ENCODE measurements at places on chromosomes 16 and 17.

DNA sequence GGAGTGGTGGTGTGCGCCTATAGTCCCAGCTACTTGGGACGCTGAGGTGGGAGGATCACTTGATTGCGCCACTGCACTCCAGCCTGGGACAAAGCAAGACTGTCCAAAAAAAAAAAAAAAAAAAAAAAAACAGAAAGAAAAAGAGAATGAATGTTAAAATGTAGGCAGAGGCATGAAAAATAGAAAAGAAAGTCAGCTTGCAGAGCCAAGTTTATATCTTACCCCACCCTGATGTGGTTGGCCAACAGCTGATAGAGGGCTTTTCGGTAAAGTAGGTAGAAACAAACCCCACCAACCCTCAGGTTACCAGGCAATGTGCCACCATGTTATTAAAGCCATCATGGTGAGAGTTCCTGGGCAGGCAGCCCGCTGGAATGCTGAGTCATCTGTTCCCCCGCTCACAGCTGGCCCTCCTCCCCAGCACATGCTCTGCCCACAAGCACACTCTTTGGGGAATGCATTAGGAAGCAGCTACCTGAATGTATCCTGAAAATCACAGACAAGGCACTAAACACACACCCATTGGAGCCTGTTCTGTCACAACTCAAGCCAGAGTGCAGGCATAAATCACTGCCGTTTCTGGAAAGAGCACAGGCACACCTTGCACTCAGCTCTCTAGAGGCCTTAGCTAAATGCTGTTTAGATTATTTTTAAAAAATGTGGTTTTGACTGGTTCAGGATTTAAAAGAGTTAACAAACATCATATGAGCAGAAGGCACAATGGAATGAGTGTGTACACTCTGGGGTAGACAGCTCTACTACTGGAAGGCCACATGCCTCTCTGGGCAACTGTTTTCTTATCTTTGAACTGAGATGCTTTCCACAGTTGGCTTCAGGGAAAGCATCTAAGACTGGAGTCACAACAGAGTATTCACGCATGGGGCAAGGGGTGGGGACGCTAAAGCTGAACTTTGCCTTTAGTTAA is 128.5 kb downstream of the PARN start:
- H3K4me1 ChIP-seq, result no peaks in the 10 kb centered on the region
- no peak for DNase-seq
- H3K4me3 ChIP-seq, result no peak overlapping the region
- H3K27me3 ChIP-seq, result no peaks in the 10 kb centered on the region
- no peaks in the 10 kb centered on the region for H3K36me3 ChIP-seq

- no peak overlapping the region for H3K4me3 ChIP-seq
- H3K4me1 ChIP-seq, result peaks cover 57% of the 10 kb centered on the region
- no peak for DNase-seq
- peak overlapping the region; percentile 73 for H3K27ac ChIP-seq
Observed at GRCh38 chr16:57593021-57593420, 35.4 kb upstream of the ADGRG1 start.

- H3K4me3 ChIP-seq, result no peak overlapping the region
- H3K27me3 ChIP-seq, result no peaks in the 10 kb centered on the region
- no peak for DNase-seq
- peaks cover 65% of the 10 kb centered on the region for H3K36me3 ChIP-seq
- no peak overlapping the region for H3K27ac ChIP-seq
Observed at GRCh38 chr17:48052956-48053757, 5.0 kb downstream of the NFE2L1 start.

DNA sequence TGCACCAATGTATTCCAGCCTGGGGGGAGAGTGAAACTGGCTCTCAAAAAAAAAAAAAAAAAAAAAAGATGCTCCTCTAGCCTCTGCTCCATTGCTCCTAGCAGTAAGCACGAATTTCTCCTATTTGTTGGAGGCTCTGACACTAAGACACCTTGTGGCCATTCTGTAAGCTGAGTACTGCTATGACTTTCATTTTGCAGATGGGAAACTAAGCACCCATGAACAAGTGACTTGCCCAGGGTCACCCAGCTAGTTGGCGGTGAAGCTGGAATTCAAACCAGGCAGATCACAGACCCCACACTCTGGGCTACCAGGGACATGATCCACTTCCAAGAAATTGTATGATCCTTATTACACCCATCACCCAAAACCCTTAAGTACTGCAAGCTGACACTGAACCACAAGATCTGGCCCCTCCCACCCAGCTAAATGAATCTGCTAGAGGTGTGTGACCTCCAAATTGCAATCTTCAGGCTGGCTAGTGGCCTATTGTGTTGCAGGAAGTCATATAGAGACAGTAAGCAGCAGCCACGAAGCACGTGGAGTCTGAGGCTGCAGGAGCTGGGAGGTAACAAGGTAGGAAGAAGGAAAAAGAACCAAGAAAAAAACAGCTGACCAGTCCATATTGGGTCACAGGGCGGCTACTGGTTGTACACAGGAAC is 209.4 kb downstream of the XYLT1 start:
- H3K27me3 ChIP-seq, result no peaks in the 10 kb centered on the region
- no peak overlapping the region for H3K27ac ChIP-seq
- no peak for DNase-seq
- no peaks in the 10 kb centered on the region for H3K4me1 ChIP-seq
- H3K36me3 ChIP-seq, result peaks cover 12% of the 10 kb centered on the region

DNA sequence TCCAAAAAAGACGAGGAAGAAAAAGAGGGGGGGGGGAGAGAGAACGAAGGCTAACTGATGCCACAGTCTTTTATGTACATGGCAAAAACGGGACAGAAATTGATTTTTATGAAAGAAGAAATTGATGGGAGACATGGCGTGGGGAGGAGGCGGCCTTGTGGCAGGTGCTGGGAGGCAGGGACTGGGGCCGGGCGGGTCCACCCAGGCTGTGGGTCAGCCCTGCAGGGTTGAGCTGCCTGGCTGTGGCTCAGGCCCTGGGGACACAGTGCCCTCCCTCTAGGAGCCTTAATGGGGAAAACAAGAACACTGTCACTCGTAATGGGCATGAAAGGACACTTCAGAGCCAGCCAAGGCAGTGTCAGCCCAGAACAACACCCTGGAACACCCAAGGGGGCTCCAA is 34.8 kb downstream of the SNX20 start:
- H3K36me3 ChIP-seq, result no peaks in the 10 kb centered on the region
- no peak overlapping the region for H3K27ac ChIP-seq
- H3K4me1 ChIP-seq, result no peaks in the 10 kb centered on the region
- peaks cover 13% of the 10 kb centered on the region for H3K27me3 ChIP-seq
- no peak overlapping the region for H3K4me3 ChIP-seq
- no peak for DNase-seq

DNA sequence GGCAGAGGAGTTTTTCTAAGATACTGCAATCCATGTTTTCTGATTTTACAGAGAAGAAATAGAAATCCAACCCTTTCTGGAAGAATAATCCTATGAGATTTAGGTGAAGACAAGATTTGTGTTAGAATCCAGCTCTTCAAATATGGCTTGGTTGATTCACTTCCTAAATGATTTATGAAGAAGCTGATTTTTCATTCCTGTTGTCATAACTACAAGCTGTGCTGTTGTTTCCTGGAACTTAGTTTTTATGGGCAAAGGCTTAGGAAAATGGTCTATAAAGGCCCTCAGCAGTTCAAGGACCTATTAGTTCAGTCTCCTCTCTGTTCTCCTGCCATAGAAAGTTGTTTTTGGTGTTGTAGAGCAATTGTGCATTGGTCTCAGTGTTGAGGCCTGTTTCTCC is 174.2 kb upstream of the FAM20A start:
- H3K36me3 ChIP-seq, result no peaks in the 10 kb centered on the region
- H3K27ac ChIP-seq, result no peak overlapping the region
- no peak overlapping the region for H3K4me3 ChIP-seq
- DNase-seq, result no peak

DNA sequence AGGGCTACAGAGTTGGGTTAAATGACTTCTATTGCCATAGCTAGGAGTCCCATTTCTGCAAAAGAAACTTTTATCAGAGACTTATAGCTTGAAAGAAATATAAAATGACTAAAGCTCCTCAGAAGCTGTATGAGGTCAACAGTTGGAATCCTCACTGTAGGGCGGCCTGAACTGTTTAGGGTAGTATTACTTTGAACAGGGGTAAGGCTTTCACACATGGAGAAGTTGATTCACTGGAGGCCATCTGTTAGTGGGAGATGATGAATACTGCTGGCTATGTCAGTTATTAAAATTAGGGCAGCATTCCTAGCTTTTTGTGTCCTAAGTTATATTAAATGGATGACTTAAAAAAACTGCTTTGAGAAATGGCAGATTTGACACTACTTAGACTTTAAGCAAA is 6.0 kb downstream of the TTC19 start:
- DNase-seq, result no peak
- H3K27me3 ChIP-seq, result no peaks in the 10 kb centered on the region
- H3K4me3 ChIP-seq, result no peak overlapping the region
- peaks cover 69% of the 10 kb centered on the region for H3K36me3 ChIP-seq
- no peak overlapping the region for H3K27ac ChIP-seq
- peaks cover 14% of the 10 kb centered on the region for H3K4me1 ChIP-seq

DNA sequence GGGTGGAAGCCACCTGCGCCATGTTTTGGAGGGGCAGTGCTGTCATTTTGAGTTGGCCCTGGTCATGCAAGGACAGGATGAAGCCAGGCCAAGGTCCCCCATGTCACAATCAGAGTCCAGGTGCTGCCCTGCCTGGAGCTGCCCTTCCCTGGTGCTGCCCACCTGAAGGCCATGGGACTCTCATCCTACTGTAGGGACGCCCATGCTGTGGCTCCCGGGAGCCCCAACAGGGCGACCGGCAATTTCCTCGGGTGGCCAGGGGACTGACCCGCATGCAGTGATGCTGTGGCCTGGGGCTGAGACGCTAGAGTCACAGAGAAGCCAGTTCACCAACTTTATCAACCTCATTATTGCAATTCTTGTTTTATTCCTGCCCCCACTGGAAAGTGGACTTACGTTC is 8.0 kb downstream of the CCL17 start:
- no peaks in the 10 kb centered on the region for H3K36me3 ChIP-seq
- H3K27ac ChIP-seq, result no peak overlapping the region
- no peaks in the 10 kb centered on the region for H3K27me3 ChIP-seq
- DNase-seq, result no peak
- H3K4me3 ChIP-seq, result no peak overlapping the region

DNA sequence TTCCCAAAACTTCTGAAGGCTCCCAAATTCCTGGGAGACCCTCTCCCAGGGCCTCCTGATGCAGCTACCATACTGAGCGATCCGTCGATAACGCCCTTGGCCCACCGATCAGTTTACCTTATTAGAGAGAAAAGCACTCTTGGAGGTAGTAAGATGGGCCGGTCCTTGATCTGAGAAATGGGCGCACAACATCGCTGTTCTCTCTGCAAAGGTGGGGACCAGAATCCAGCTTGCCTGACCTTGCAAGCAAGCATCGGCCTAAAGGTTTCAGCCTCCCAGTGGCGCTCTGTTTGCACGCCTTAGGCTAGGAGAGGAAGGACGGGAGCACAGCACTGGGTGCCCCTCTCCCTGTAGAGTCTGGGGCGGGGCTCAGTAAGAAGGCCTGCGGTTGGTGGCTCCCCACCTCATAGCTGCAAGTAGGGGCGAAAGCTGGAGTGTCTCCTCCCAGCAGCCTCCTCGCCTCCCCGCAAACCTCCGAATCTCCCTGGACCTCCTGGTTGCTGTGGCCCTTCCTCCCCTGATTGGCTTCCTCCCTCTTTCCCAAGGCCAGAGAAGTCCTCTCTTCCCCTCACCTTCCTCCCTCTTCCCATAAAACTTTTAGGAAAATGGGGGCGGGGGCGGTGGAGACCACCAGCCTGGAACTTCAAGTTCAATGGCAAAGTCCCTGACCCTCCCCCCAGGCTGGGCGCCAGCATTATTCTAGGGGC is at the start of gene PRAC1:
PRAC1 (minus strand) TSS at position 318 of the 707 bp plus-strand sequence; CDS start at position 192, 126 bp downstream.
- peaks cover 5% of the 10 kb centered on the region for H3K4me1 ChIP-seq
- H3K36me3 ChIP-seq, result no peaks in the 10 kb centered on the region
- no peak within 1 kb of the TSS for H3K27ac ChIP-seq
- no peak within 1 kb of the TSS for H3K4me3 ChIP-seq
- H3K27me3 ChIP-seq, result peaks cover 28% of the 10 kb centered on the region

- no peak for DNase-seq
- no peak overlapping the region for H3K4me3 ChIP-seq
- no peaks in the 10 kb centered on the region for H3K4me1 ChIP-seq
- no peaks in the 10 kb centered on the region for H3K36me3 ChIP-seq
- H3K27ac ChIP-seq, result no peak overlapping the region
Observed at GRCh38 chr17:4919511-4920047, 12.5 kb upstream of the GP1BA start.

- H3K4me3 ChIP-seq, result peak overlapping the region; percentile 48
- H3K27ac ChIP-seq, result peak overlapping the region; percentile 82
- H3K27me3 ChIP-seq, result no peaks in the 10 kb centered on the region
- DNase-seq, result peak; percentile 75
- H3K36me3 ChIP-seq, result no peaks in the 10 kb centered on the region
Observed at GRCh38 chr16:31868691-31869167, 4.9 kb upstream of the ZNF267 start.

GRCh38 chr16:80564394-80564793 is 23.6 kb downstream of the DYNLRB2 start:
- no peaks in the 10 kb centered on the region for H3K36me3 ChIP-seq
- H3K4me3 ChIP-seq, result no peak overlapping the region
- DNase-seq, result peak; percentile 37
- no peaks in the 10 kb centered on the region for H3K27me3 ChIP-seq
- peak overlapping the region; percentile 43 for H3K27ac ChIP-seq
- H3K4me1 ChIP-seq, result peaks cover 9% of the 10 kb centered on the region

DNA sequence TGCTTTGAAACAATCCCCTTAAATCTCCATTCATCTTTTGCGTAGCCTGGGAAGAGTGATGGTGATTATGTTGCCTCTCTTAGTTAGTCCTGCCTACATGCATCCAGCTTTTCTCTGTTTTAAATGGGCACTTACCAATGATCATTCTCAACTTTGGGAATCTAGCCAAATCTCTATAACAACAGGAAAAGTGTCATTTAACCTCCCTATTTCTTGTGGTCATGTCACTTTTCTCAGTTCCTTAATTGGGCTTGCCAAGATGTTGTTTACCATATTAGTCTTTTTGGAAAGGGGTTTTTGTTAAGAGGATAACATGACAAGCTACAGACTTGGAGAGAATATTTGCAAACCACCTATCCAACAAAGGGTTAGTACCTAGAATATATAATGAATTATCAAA is 15.6 kb upstream of the CLEC10A start:
- no peak overlapping the region for H3K4me3 ChIP-seq
- no peak for DNase-seq
- H3K27ac ChIP-seq, result no peak overlapping the region
- no peaks in the 10 kb centered on the region for H3K4me1 ChIP-seq
- peaks cover 16% of the 10 kb centered on the region for H3K27me3 ChIP-seq
- no peaks in the 10 kb centered on the region for H3K36me3 ChIP-seq

DNA sequence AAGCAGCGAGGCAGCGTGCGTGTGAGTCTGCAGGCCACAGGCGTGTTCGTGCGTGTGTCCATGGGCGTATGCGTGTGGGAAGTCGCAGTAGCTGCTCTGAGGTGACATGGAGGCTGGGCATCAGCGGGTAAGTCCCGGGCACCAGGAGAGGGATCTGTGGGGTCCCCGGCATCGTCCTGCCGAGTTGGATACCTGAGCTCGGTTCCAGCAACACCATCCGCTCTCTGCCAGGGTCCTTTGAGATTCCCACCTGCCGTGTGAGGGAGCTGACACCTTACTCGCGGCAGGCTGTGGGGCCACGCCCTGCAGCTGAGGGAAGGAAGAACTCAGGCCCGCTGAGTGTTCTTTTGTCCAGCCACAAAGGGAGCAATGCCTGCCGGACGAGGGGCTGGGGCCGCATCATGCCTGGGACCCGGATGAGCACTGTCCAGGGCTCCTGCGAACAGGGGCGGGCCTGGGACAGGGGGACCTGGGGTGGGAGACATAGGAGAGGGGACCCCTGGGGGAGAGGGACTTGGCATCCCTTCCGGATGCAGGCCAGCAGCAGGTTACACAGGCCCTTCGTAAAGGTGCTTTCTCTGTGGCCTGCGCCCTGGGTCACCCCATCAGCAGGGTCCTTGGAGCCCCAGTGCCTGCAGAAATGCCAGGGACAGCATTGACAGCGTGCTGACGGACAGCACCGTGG is 5.0 kb upstream of the SNAI3 start:
- peak overlapping the region; percentile 65 for H3K27ac ChIP-seq
- H3K36me3 ChIP-seq, result peaks cover 12% of the 10 kb centered on the region
- H3K4me3 ChIP-seq, result no peak overlapping the region
